ENCODE measurements at places on chromosomes 1 and 21.

DNA sequence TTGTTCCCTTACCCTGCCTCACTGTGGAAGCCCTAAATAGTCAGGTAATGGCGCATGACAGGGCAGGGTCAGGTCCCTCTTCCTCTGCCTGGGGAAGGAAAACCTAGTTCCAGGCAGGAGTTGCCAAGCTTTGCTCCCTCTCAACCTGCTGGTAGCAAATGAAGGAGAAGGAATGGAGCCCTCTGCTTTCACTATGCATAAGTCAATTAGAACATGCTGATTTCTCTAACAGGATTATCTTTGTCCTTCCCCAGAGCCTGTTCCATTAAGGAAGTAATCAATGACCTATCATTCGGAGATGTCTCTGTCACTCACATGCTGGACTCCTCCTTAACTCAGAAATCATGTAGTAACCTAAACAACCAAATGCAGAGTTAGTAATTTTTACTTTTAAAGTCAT, 161.8 kb upstream of the NFIA start:
- no peak for DNase-seq

- no peak for DNase-seq
Observed at GRCh38 chr1:55127827-55128343, 87.3 kb downstream of the USP24 start.

DNA sequence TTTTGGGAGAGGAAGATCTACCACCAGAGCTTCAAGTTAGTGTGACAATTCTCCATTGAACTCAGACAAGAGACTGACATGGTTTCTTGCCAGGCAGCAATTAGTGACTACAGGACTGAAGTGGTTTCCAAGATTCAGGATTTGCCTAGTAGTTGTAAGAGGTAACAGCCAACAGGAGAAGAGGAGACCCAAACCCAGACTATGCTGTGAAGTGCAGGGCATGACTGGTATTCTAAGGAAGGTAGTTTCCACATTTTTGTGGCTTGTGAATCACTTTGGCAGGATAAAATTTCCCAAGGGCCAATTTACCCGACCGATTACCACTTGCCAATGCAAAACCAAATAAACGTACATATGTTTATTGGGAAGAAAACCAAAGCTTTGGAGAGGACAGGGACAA, 14.7 kb upstream of the RAP1A start:
- no peak for DNase-seq

- DNase-seq, result no peak
Observed at GRCh38 chr1:180560868-180561600, 2.3 kb downstream of the OVAAL start.

- DNase-seq, result no peak
Observed at GRCh38 chr21:32367158-32367557, 25.7 kb downstream of the URB1 start.

DNA sequence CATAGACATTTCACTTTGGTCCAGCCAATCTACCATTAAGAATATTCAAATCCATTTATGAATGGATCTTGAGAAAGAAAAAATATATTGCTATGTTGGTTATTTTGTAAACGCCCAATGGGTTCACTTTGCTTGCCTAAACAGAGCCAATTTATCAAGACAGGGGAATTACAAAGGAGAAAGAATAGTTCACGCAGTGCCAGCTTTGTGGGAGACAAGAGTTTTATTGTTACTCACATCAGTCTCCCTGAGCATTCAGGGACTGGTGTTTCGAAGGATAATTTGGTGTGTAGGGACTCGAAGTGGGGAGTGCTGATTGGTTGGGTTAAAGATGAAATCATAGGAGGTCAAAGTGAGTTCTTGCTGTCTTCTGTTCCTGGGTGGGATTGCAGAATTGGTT, 135.3 kb downstream of the GABPA start:
- DNase-seq, result no peak

DNA sequence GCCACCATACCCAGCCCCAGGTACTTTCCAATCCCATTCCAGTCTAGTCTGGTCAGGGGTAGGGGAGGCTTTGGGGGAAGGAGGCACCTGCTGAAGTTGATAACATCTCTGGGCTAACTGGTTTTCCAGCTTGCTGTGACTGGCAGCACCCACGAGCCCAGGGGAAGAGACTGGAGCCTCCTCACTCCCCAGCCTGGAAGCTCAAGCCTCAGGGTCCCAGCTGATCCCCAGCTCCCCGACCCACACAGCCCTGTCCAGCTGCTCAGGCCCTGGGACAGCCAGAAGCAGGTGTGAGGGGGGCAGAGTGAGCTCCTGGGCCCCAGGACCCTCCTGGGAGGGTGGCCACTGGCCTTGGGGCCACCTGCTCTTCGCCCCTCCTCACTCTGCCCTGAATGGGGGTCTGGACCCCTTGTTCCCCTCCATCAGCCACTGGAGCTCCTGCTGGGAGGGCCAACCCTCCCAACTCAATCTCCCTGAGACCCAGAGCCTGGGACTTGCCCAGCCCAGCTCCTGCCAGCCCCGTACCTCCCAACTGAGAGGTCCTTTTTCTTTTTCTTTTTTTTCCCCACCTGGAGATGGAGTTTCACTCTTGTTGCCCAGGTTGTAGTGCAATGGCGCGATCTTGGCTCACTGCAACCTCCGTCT, 23.5 kb upstream of the RNU1-4 start:
- no peak for DNase-seq

DNA sequence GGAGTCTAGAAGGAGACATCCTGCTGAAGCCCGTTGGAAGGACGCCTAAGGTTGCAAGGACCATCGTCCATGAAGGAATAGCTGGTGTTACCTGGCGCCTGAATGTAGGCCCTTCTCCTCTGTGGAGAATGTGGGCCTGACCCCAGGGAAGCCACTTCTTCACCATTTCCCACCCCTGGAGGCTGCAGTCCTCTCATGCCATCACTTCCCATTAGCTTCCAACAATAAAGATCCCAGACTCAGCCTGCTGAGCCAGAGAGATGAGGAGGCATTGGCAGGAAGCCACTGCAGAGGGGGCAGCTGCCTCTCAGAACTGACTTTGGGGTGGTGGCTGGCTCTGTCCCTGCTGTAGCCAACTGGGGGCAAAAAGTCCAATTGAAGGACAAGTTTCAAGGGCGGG, 21.3 kb upstream of the KCNE2 start:
- no peak for DNase-seq

GRCh38 chr1:103177108-103177775, 68.9 kb upstream of the COL11A1 start:
- no peak for DNase-seq

DNA sequence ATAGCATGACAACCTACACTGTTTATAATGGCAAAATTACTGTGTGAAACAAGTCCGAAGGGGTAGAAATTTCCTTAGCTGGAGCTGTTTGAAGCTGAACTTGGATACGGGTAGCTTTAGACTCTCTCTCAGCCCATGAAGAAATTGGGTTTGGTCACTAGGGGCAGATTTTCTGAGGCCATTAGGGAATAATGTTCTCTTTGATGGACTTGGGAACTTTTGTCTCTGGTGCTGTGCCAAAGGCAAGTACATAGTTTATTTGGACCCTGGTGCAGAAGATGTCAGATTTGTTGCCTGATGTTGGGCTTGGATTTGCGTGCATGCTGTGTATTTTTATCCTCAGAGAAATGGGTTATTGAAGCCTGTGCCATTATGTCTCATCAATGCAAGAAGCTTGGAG, 109.6 kb downstream of the VPS13D start:
- no peak for DNase-seq

- DNase-seq, result no peak
Observed at GRCh38 chr1:174956086-174956485, 43.7 kb upstream of the CACYBP start.

DNA sequence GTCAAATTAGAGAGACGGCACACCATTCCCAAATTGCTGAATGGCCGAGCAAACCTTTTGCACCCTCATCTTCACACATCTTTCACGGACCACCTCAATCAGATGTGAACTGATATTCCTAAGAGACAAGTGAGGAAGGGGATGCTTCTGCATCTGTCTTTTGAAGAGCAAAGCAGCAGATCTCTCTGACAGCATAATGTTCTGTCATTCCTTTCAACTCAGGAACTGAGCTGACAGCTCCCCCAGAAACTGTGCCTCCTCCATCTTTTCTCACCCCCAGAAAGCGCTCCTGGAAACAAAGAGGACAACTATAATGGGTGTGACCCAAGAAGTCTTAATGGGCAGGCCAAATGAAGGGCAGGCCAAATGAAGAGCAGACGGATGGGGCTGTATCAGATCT, 256.4 kb downstream of the C1orf94 start:
- DNase-seq, result no peak

GRCh38 chr1:228804640-228805413, 69.5 kb downstream of the RHOU start:
- DNase-seq, result no peak

DNA sequence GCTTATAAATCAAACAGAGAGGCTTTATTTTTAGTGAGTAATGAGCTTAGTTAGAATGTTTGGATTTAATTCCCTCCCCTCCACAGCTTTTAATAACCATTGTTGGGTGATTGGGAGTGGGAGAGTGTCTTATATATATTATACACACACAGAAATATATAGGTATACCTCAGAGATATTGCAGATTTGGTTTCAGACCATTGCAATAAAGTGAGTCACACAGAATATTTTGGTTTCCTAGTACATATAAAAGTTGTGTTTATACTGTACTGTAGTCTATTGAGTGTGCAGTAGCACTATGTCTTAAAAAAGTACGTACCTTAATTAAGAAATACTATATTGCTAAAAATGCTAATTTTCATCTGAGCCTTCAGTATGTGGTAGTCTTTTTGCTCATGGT, 44.4 kb downstream of the RPS6KC1 start:
- DNase-seq, result no peak

GRCh38 chr21:36156815-36157670, at the start of gene DOP1B:
DOP1B (plus strand) TSS chr21:36156824; CDS start chr21:36164734, 7,910 bp downstream.
- no peak for DNase-seq

GRCh38 chr1:15730423-15730822, 5.6 kb upstream of the SLC25A34 start:
- no peak for DNase-seq

GRCh38 chr1:56983484-56983883, 17.7 kb upstream of the C8B start:
- no peak for DNase-seq

GRCh38 chr1:20480951-20481617, 4.9 kb downstream of the CAMK2N1 start:
- DNase-seq, result no peak

- DNase-seq, result no peak
Observed at GRCh38 chr1:93471911-93472310, 24.0 kb downstream of the FNBP1L start.

GRCh38 chr1:183685112-183685713, 32.1 kb upstream of the APOBEC4 start:
- no peak for DNase-seq

- no peak for DNase-seq
Observed at GRCh38 chr1:44632598-44632997, 41.7 kb downstream of the TMEM53 start.

GRCh38 chr1:105632342-105633196, 1423.9 kb upstream of the PRMT6 start:
- DNase-seq, result no peak

- no peak for DNase-seq
Observed at GRCh38 chr1:184604152-184604900, 150.3 kb downstream of the EDEM3 start.

All from esophagus squamous epithelium (tissue), 5 donors.